ENCODE measurements at places on chromosomes 6 and 20. TPM values are rescaled to one million over a fixed set of nuclear protein-coding genes. Genes with fewer than 3 reads are reported as not detected.

Gene BHLHE23
- 2.1 TPM for total RNA-seq

Gene FIG4
- total RNA-seq, result 23.6 TPM

Gene SMLR1
- total RNA-seq, result not detected

Gene SNPH
- total RNA-seq, result 4.0 TPM

Gene MTO1
- total RNA-seq, result 50.9 TPM

Gene GCNT2
- 52.5 TPM for total RNA-seq

Gene EBF4
- total RNA-seq, result 2.6 TPM

Gene RIMS4
- total RNA-seq, result 2.7 TPM

Gene TMEM74B
- total RNA-seq, result 4.1 TPM

Measured in H7 (cell line).